ENCODE measurements at places on chromosomes 13 and 19.
A peak's percentile ranks its signal among the peaks of the same experiment; 100 is the strongest.

- no peak for DNase-seq
Observed at GRCh38 chr13:35346494-35346893, 130.0 kb downstream of the MAB21L1 start.

DNA sequence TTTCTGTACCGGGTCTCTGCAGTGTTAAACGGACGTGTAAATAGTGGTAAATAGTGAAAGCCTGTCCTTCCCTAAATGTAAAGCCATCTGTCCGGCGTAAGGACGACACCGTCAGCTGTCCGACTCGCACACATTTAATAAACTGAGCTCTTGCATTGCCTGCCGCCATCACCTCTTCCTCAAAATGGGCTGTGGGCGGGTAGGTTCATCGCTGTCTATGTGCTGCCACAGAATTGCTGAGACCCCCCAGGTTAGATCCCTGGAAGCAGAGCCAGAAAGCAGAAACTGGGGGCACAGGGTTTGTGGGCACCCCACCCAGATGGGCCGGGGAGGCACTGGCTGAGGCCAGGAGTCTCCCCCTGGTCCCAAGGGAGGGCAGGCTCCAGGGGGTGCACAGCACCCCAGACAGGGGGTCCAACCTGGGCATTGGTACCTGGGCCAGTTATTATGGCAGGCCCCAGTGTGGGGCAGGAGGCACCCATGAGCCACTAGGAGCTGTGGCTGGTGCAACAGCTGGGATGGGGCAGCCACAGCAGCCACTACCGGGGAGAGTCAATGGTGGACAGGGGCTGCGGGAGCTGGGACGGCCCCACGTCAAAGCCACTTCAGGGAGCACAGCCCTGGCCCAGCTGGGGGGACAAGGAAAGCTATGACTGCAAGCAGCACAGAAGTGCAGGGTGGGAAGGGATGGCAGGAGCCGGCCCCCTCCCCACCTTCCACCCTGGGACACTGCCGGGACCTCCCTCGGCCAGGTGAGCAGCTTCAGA is 5.7 kb downstream of the C19orf25 start:
- no peak for DNase-seq

DNA sequence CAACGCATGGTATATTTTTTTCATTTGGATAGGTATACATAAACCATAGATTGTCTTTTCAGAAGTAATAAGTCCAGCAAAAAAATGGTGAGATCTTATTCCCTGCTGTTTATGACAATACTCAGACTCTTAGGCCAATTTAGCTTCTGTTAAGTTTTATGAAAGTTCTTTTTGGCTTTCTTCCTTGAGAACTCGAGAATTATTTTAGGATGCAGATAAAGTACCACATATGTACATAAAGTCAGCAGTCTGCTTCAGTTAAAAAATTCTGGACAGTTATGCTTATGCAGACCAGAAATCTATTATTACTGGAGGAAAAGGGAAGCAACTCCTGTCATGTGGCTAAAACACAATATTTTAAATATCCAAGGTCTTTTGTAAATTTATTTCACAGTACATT is 422.9 kb downstream of the GPC6 start:
- DNase-seq: no peak

DNA sequence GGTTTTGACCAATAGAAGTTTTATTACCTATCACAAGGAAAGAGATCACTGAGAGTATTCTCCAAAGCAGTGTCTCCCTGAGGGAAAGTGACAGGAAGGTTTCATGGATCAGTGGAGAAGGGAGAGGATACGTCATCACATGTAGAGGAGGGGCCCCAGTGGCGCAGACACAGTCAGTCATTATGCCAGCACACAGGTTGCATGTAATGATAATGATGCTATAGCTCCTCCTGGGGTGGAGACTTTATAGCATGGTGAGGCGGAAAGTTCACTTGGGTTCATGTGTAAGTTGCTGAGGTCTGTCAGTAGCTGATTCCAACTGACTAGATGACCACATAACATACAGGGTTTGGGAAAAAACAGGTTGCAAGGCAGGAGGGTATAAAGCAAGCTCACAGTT is 88.8 kb downstream of the FNDC3A start:
- DNase-seq: no peak

GRCh38 chr19:7699417-7700401 is 2.2 kb downstream of the FCER2 start:
- no peak for DNase-seq

- DNase-seq: no peak
Observed at GRCh38 chr13:93982179-93982918, 497.1 kb downstream of the DCT start.

GRCh38 chr13:29564373-29564772 is 31.1 kb downstream of the SLC7A1 start:
- DNase-seq: no peak

- DNase-seq: no peak
Observed at GRCh38 chr13:31587698-31588266, 151.5 kb upstream of the RXFP2 start.

- no peak for DNase-seq
Observed at GRCh38 chr13:78607409-78608251, 4.3 kb upstream of the POU4F1 start.

- DNase-seq: no peak
Observed at GRCh38 chr19:41219924-41220567, 1.0 kb downstream of the AXL start.

DNA sequence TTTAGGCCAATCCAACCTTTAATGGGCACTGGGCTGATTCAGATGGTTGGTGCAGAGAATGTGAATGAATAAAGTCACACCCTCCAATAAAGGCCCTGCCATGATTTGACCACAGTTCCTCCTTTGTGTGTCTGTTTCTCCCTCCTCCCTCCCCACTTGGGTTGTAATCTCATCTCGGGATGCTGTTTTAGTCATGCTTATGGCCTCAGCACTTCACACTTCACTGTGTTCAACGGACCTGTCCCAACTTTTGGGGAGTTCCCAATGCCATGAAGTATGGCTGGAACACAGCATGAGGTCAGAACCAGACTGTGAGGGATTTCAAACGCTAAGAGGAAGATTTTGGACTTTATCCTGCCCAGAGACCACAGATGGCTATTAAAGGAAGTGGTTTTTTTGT is 5.6 kb upstream of the RAB8A start:
- no peak for DNase-seq

- peak; percentile 46 for DNase-seq
Observed at GRCh38 chr13:49635599-49636433, 7.5 kb downstream of the ARL11 start.
